Stimulated activated CD4-positive, alpha-beta T cell treated with anti-CD3 and anti-CD28 coated beads, Interleukin-4, amount 100 ng/mL, for 48 hours (primary cell): ENCODE measurements at places on chromosomes 11 and 22.

- DNase-seq = no peak
These were observed 32.6 kb downstream of the MS4A6A start for GRCh38 chr11:60150279-60150678.

GRCh38 chr11:31652528-31652927, 143.0 kb downstream of the ELP4 start:
- no peak for DNase-seq

DNA sequence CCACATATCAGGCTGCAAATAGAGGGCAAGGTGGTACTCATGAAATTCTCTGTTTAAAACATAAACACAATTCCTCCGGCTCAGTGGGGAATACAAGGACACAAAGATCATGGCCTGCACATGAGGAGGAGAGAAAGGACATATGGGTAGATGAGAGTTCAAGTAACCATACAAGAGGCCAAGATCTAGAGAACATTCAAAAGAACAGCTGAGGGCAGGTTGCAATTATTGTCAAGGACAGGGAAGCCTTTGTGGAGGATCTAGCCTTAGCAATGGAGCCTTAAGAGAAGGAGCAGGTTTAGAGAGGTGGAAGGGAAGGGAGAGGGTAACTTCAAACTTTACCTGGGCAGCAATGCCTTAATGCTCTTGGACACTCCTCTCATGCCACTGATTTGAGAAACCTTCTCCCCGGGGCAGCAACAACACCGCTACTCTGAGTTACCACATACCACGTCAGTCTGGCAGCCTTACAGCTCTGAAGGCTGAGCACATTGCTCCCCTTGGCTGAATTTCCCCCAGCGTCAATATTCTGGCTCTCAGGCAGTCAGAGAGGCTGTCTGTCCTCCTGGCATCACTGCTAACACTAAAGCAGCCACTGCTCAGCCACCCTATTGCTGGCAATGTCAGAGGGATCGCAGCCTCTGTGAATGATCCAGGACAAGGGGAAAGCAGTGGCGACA, 55.5 kb downstream of the CLPB start:
- no peak for DNase-seq

GRCh38 chr11:126336671-126337101, 18.8 kb upstream of the ST3GAL4 start:
- no peak for DNase-seq

DNA sequence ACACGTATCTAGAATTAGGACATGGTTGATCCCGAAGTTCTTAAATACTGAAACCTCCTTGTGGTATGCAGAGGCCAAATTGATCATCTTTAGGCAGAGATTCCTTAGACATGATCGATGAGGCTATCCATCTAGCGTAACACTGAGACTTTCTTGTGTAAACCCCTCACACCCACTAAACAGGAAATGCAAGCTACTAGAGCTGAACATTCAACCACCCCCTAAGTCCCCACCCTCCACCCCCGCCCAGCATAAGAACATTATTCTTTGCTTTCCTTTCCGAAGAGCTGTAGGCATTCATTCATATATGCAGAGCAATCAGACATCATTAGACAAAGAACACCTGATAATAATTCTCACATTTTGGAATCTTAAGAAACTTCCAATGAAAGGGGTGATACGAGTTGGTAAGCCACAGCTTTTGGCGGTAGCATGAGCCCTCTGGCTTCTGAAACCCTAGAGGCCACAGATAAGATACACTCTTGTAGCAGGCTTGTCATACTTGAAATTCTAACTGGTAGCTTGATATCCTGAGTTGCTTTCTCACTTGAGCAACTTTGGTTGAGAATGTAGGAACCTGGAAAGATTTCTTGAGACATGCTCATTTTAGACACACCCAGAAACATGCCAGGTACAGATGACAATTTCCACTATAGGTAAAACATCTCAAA, 42.2 kb downstream of the FLI1 start:
- DNase-seq = no peak

DNA sequence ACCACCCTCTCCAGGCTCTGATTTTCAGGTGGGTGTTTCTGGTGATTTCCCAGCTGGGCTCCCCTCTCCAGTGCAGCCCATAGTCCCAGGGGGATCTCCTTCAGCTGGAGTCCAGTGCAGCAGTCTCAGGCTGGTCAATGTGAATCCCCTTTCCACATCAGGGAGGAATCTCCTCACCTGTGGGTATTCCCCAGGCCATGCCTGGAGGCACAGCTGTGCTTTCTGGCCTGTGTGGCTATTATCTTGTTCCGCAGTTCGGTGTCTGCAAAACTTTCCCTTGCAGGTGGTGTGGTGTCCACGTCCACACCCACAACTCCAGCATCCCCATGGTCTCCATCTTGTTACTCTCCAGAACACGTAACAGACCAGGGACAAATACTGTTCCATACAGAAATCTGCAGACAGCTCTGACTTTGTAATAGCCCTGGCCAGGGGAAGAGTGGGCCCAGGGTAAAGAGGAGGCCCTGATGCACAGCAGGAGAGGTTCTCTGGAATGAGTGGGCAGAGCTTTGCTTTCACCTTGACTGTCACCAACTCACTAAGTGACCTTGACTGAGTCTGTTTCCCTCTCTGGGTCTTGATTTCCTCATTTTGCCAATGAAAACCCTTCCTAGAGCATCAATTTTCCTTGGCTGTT, 183.2 kb downstream of the CSNK2A3 start:
- DNase-seq = no peak

DNA sequence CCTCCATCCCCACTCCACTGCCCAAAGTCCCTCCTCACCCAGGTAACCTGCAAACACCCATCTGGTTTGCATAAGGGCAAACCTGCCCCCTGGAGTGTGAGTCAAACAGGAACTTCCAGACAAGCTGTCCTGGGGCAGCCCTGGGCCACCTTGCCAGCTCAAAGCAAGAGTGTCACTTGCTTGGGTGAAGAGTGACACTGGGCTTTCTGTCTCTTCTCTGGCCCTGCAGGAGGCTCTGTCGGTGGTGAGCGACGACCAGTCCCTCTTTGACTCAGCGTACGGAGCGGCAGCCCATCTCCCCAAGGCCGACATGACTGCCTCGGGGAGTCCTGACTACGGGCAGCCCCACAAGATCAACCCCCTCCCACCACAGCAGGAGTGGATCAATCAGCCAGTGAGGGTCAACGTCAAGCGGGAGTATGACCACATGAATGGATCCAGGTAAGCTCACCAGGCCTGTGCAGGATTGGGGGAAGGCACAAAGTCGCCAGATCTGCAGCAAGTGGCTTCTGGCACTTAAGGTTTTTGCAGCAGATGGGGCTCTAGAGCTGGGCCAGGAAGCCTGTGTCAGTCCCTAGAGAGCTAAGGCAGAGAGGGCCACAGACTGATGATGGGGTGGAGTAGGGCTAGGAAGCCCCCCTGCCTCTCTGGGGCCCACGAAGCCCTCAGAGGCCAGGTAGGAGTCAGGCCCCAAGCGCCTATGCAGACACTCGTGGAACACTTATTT, 64.2 kb downstream of the FLI1 start:
- DNase-seq = no peak

DNA sequence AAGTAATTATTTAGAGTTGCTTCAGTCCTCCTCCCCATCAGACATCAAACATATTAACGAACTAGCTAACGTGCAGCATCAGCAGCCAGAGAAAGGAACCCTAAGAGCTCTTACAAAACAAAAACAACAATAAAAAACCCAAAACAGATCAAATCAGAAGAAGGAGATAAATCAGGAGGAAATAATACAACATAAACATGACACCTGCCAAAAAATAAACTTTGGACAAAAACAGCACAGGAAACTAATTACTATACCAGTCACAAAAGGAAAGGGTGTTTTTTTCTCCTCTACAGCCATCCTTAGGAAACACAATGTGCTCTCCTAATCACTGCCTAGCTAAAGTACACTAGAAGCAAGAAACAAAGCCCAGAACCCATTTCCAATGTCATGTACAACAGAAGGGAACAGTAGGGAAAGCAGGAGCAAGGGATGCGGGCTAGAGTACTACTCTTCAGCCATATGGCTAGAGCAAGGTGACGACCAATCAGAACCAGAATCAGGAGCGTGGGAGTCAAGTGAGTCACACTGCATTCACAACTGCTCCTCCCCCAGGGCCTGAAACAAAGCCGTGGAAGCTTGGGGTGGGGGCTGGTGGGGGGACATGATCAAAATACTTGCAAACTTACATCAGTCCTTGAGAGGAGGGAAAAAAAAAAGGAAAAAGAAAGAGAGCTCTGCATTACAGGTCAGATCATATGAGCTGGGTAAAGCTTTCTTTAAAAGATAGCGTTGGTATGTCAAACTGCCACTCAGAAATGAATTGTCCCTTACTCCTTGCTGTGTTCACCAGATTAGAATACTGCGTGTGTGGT, 60.4 kb downstream of the LARGE2 start:
- DNase-seq = peak; percentile 33

- DNase-seq = no peak
These were observed 9.2 kb downstream of the ANO9 start for GRCh38 chr11:432501-433100.

DNA sequence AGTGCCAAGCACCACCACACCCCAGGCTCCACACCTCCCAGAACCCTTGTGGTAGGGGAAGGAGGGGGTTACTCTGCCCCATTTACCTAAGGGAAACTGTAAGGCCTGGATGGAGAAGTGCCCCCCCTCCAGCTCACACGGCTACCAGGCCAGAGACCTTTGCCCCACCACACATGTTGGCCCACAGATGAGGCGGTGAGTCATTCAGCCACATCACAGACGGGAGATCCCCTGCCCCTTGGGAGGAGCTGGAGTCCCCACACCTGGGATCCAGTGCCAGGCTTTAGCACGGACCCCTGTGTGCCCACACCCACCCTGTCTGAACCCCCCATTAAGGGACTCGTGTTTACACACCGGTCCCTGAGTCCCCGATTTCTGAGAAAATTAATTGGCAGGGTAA, 24.9 kb downstream of the CDKN1C start:
- DNase-seq = no peak

GRCh38 chr11:114102993-114103896, 43.7 kb downstream of the ZBTB16 start:
- DNase-seq = no peak

DNA sequence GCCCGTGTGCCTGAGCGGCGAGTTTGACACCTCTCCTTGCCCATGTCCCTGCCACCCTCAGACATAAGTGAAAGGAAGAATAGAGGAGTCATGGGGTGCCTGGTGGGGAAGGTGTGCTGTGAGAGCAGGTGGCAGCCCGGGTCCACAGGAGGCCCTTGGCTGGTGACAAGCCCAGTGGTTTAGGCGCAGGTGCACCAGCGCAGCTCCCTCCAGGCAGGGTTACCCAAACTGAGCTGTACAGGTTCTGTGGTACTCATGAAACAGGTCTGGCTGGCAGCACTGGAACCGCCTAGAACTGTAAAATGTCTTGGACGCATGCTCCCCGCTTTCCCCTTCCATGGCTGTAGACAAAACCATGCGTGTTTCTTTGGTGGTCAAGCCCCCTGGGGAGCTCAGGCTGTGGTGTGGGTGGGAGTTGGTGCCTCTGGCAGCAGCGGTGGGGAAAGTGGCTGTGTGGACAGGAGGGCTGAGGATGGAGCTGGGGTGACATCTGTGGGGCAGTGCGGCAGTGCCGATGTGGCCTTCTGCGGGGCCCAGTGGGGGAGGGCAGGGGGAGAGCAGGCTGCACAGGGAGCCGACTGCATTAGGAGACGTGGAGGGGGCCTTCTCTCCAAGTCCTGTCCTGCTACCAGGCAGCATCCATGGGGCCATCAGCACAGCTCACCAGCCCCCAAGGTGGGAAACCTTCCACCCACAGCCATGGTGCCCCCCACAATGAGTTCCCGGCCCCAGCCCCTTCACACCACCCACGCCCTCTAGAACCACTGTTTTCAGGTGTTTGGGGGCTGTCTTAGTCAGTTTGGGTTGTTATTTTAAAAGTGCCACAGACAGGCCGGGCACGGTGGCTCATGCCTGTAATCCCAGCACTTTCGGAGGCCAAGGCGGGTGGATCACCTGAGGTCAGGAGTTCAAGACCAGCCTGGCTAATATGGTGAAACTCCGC, 5.6 kb upstream of the GTSE1 start:
- DNase-seq = no peak

GRCh38 chr11:10484461-10485180, 29.6 kb downstream of the AMPD3 start:
- no peak for DNase-seq

- DNase-seq = no peak
These were observed 39.9 kb downstream of the OR2AT4 start for GRCh38 chr11:75056814-75057213.

GRCh38 chr11:88363648-88364065, 26.1 kb upstream of the CTSC start:
- no peak for DNase-seq

DNA sequence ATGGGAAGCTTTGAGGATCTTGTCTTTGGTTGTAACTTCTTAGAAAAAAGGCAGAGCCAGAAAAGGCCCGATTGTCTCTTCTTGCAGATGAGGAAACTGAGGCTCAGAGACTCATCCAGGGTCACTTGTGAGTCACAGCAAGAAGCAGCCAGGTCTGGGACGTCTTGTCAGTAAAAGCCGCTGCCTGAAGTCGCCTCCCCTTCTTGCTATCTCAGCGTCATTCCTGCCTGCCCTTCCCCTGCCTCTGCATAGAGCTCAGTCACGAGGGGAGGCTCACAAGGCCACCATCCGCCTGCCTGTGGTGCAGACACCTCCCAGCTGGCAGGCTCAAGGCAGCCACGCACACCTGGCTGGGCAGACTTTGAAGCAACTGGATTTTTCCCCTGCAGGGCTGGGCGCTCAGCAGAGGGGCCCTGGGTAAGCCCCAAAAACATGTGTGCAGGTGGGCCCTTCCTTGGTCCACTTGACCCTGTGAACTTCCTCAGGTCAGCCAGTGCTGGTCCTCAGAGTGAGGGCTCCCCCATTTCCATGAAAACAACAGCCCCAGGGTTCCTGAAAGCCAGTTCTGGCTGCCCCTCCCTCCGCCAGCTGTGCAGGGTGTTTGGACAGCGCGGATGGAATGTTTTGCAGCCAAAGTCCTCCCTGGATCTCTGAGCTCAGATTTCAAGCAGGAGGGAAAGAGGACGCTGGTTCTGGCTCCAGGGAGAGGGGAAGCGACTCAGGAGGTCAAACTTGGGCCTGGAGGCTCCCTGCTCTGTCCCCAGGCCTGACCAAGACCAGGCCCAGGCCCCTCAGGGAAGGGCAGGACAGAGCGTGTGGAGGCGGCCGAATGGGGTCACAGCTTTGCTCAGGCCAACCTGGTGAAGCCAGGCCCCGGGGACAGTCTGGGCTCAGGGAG, 6.0 kb upstream of the RAB3IL1 start:
- DNase-seq = no peak

GRCh38 chr11:21771097-21771496, 421.8 kb upstream of the ANO5 start:
- DNase-seq = no peak

- no peak for DNase-seq
These were observed 14.2 kb upstream of the IL10RA start for GRCh38 chr11:117972044-117972443.

DNA sequence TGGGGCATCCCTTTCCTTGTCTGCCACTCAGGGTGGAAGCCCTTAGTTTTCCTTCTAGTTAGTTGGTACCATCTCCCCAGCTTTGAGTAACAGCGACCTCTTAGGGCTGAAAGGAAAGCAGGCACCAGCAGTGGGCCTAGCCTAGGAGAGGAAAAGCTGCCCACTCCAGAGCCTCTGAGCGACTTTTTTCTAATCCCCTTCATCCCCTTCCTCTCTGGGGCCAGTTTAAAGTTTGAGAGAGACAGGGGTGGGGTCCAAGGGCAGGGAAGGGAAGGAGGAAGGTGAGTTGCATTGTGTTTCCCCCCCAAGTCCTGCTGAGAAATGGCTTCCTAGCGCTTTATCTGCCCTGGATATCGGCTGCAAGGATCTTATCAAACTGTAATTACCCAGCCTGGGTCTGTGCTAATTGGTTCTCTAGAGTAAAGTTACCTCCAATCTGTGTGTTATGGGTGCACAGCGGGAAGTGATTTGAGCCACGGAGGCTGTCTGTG, 573.9 kb upstream of the CADM1 start:
- DNase-seq = no peak

- DNase-seq = no peak
These were observed 3.3 kb upstream of the ARHGAP20 start for GRCh38 chr11:110715541-110715940.
